ENCODE measurements at places on chromosomes 7 and 10.
A peak's percentile ranks its signal among the peaks of the same experiment; 100 is the strongest.

DNA sequence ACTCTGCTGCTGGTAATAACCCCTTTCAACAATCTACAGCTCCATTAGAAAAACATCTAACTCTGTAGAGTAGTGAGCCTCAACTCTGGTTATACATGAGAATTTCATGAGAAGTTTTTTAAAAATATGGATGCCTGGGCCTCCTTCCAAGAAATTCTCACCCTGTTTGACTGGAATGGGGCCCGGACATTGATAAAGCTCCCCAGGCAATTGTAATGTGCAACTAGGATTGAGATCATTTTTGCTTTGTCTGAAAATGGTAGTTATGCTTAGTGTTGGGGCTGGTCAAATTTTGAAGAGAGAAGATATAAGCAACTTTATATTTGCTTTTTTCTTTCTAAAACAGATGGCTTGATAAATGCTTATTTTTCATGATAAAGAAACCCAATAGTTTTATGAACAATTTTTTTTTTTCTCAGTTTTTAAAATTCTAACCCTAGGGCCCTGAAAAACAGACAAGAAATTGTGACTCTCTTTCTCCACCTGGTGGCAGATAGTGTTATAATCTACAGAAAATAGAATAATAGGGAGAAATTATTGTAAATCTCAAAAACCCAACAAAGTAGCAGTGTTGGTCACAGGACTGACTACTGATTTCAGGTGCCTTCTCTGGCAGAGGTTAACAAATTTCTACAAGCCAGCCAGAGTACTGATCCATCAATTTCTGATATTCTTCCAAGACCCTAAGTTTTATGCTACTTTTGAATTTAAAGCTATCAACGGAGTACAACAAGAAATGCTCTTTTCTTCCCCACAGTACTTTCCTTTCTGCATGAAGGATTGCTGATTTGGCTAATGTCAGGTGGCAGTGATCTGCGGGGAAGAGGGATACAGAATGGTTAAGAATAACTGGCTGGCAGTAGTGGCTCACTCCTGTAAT lies 174.8 kb downstream of the DKK1 start:
- peak; percentile 24 for DNase-seq

DNA sequence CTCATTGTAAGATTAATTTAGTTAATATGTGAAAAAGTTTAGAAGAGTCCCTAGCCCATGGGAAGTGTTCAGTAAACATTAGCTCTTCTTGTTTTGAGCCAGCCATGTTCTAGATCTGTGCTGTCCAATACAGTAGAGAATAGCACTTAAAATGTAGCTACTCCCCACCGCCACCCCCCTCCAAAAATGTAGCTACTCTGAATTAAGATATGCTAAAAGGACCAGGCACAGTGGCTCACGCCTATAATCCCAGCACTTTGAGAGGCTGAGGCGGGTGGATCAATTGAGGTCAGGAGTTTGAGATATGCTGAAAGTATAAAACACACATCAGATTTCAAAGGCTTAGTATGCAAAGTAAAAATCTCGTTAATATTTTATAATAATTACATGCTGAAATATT lies 47.3 kb upstream of the MXI1 start:
- DNase-seq, result no peak

DNA sequence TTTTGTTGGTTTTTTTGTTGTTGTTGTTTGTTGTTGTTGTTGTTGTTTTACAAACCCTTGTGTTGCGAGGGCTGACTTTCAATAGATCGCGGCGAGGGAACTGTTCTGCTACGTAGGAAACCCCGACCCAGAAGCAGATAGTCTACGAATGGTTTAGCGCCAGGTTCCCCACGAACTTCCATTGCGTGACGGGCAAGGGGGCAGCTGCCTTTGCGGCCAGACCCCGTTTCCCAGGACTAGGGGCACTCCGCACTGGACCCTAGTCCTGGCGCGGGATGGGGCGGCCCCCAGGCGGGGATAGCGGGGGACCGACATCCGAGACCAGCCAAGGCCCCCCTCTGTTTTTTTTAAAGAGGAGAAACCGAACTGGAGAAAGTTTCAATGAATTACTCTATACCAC lies 119.6 kb downstream of the LRRTM3 start:
- DNase-seq, result no peak

DNA sequence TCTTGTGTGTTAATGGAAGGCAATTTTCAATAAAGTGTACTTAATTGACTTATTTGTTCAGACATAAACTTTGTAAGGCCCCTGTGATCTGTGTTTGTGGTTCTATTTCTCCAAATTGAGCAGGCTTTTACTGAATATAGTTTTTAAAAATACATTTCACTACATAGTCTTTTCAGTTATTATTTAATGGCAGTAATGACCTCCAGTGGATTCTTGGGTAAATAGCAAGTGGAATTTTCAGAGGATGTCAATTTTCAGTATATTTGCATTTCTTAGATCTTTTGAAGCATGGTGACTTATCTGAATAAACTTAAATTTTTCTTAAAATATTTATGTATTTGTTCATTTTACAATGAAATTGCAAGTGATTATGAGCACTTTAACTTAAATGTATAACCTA lies 203.1 kb upstream of the PCLO start:
- DNase-seq, result no peak

GRCh38 chr10:18364987-18365775 lies 225.0 kb downstream of the CACNB2 start:
- no peak for DNase-seq

DNA sequence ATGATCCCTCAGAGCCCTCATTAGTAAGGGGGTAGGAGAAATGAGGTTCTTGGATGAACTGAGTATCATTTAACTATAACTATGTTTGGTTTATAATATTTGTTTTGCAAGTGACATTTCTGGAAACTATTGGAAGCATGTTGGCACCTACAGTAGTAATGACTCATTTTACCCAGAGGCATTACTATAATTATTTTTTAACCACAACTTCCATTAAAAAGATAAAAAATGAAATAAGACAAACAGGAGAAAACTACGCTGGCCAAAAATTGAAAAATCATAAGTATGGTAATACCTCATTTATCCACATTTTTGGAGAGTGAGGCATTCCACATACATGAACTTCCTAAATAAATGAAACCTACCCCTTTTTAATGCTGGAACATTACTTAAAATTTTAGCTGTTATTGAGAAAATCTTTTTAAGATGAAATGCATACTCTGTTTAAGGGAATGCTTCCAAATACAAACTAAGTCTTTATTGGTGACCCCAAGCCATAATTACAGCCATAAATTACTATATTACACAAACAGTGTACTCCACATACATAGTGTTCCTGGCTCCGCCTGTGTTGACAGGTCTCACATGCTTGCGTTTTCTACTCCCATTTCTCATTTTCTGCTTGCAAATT lies 84.6 kb upstream of the CAPZA2 start:
- DNase-seq, result no peak

- no peak for DNase-seq
These were observed 31.2 kb downstream of the ITIH5 start for GRCh38 chr10:7635408-7636125.

DNA sequence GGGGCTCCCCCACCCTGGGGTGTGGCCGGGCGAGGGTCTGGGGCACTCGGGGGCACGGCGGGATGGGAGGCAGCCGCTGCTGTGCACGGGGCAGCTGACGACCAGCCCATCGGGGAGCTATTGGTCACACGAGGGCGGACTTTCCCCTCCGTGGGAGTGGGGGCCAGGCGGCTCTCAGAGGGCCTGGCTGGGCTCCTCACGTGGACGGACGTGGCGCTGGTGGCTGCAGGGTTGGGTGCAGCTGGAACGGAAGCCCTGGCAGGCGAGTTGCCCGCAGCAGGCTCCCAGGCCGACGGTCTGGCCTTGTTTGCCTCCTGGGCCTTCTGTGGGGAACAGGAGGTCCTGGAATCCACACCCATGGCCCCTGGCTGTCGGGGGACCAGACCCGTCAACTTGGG lies 14.3 kb downstream of the MICALL2 start:
- no peak for DNase-seq
